NCI-H2029 (cell line): ENCODE measurements at places on chromosomes 16 and 17.
A peak's percentile ranks its signal among the peaks of the same experiment; 100 is the strongest.

DNA sequence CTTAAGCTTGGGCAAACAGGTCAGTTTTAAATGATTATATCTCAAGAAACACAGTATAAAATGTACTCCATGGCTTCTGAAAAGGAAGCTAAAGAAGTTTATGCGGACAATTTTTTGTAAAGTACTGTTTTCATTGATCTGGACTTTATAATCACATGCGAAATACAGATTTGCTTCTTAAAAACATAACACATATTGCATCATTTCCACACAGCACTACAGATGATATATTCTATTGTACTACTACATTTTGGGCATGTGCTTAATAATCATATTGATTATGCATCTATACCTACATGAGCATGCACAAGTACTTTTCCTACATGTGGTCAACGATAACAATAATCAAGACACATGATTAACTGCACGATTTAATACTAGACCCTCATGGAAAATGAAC is 22.5 kb downstream of the TRIM37 start:
- no peak for DNase-seq

- no peak for DNase-seq
These were observed 3.0 kb downstream of the DCXR start for GRCh38 chr17:82034371-82035011.

GRCh38 chr17:834136-834535 is 52.0 kb downstream of the MRM3 start:
- DNase-seq, result no peak

DNA sequence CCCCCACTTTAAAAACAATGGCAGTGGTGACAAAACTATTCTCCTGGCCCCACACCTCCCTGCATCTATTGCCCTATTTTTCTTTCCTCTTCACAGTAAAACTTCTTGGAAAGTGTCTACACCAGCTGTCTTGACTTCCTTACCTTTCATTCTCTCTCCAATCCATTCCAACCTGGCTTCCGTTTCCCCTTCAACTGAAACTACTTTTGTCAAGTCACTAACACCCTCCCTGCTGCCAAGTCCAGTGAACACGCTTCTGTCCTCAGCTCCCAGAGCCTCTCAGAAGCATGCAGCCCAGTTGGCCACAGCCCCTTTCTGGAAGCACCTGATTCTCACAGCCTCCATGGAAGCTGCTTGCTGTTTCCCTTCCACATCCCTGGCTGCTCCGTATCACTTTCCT is 4.0 kb upstream of the SCN4A start:
- no peak for DNase-seq

DNA sequence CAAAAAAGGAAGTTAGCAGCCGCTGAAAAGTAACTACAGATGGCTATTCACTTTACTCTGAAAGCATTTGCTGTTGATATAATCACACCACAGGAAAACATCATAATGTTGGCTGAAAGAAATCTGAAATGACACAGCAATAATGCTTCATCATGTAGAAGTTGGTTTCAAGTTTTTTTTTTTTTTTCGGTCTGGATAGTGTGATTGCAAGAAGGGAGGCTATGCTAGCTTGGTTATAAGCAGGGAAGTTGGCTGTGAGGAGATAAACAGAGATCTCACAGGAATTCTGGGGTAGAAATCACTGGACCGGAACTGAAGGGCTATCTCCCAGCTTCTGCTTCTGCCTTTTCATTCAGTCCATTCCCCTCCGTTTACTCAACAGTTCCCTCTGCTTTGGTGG is 57.9 kb downstream of the MYO1D start:
- no peak for DNase-seq

- peak; percentile 31 for DNase-seq
These were observed 59.9 kb downstream of the PRMT7 start for GRCh38 chr16:68370581-68371275.

DNA sequence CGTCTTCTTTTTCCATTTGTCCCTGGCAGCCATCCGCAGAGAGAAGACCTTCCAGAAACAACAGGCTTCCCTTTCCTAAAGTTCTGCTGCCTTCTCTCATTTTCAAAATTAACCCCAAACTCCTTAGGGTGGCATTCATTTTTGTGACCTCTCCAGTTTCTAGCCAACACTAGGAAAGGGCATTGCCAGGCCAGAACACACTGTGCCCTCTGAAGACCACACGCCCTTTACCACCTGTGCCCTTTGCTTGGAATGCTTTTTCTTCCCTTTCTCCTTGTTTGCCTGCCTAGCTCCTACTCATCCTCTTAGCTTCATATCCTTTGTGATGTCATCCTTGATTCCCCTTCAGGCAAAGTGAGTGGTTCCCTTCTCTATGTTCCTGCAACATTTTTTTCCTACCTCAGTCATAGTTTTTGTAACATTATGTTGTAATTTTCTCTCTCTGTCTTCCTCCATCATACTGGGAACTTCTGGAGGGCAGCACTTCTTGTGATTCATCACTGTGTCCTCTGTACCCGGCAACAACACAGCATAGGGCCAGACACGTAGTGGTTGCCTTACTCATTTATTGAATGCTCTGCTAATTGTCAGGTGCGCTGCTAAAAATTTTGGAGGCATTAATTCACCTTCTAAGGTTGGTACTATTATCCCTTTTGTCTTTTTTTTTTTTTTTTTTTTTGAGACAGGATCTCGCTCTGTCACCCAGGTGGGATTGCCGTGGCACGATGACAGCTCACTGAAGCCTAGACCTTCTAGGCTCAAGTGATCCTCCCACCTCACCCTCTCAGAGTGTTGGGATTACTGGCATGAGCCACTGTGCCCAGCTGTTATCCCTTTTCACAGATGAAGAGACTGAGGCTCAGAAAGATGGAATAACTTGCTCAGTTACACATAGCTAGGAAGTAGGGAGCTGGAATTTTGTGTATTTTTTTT is 1.0 kb downstream of the KAT8 start:
- DNase-seq, result no peak

DNA sequence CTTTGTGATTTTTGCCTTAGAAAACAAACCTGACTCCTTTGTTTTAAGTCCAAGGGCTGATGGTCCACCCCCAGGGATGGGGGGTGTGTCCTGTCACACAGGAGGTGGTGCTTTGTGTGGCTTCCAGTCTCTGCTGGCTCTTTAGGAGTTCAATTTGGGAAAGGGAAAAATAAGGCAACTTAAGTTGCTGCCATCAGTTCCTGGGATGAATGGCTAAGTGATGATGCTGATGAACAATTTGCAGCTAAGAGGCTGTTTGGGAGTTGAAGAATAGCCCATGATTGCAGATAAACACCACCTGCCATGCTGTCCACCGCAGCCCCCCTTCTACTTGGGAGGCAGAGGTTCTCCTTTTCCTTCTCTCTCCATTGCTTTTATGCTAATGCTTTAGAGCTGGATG is 40.2 kb downstream of the ARL4D start:
- no peak for DNase-seq

- DNase-seq, result no peak
These were observed 9.2 kb upstream of the ABR start for GRCh38 chr17:1188812-1189504.

DNA sequence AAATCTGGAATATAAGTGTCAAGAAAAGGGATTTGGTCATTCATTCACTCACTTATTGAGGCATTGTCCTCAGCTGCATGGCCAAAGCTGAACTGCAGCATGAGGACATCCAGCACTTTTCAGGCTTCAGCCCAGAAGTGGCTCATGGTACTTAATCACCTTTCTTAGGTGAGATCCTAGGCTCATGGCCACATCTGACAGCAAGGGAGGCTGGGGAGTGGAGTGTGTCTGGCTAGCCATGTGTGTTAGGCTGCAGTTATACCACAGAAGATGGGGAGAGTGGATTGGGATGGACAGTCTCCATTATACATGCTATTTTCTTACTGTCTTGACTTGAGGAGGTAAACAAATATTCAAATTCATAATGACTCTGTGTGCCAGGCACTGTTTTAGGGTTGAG is 68.8 kb downstream of the SHISA6 start:
- no peak for DNase-seq

DNA sequence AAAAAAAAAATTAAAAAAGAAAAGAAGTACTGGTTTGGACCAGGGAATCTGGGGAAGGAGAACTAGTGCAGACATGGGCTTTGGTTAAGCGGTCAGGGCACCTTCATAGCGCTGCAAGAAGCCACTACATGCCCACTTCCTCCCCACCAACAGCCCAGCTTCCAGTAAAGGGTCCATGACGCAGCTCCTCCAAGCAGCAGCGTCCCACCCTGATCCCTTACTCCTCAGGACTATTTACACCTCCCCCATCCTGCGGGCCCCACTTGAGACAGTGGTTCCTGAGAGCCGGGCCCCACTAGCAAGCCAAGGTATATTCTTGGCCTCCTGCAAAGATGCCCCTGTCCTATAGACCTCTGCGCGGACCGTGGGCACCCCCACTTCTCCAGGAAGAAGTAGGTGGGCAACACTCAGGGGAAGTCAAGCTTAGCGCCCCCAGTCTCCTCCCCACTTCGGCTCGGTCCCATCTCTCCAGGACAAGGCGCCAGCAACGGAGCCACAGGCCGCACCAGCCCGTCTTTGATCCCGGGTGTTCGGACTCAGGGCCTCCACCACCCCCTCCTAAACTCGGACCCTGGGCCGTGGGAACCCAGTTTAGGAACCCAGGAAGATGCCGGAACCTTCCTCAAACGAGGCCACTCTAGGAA is 913 bp upstream of the PRR14 start:
- no peak for DNase-seq

DNA sequence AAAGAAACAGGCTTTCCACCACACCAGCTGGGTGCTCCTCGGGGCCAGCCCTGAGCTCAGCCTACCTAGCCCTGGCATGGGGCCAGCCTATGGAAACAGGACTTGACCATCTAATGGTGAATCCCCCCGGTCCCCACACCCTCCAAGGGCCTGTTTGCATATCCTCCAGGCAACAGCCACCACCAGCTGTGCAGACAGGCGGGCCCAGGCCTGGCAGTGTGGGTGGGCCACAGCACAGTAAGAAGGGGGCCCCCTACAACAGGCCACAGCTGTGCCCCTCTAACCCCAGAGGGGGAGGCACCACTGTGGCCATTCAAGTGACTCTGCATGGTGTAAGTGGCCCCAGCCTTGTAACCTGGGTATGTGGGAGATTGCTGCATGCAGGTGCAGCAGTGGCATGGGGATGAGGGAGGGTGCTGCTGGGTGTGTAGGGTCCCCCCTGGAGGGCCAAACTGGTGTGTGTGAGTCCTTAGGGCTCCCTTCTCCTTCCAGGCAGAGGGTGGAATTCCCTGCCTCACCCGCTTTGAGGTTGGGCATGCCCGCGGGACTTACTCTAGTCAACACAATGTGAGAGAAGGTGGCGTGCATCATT is 148.2 kb downstream of the C16orf78 start:
- DNase-seq, result no peak

GRCh38 chr16:8682551-8683259 is 8.3 kb downstream of the ABAT start:
- no peak for DNase-seq

- DNase-seq, result no peak
These were observed 31.9 kb downstream of the USP22 start for GRCh38 chr17:21010705-21011596.

- DNase-seq, result no peak
These were observed 139.7 kb downstream of the SHISA6 start for GRCh38 chr17:11380761-11381160.

DNA sequence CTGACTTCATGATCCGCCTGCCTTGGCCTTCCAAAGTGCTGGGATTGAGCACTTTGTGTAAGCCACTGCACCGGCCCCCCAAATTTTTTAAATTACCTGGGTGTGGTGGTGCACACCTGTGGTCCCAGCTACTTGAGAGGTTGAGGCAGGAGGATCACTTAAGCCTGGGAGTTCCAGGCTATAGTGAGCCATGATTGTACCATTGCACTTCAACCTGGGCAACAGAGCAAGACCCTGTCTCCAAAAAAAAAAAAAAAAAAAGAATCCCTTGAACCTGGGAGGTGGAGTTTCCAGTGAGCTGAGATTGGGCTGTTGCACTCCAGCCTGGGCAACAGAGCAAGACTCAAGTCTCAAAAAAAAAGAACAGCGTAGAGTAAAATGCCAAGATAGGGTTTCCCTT is 15.2 kb downstream of the ZNF276 start:
- DNase-seq, result no peak

GRCh38 chr16:59783191-59783590 is 1049.1 kb upstream of the GOT2 start:
- no peak for DNase-seq

GRCh38 chr17:55416470-55417052 is 5.1 kb downstream of the MMD start:
- DNase-seq, result no peak

GRCh38 chr17:75632863-75633485 is at the start of gene SMIM5:
SMIM5 (plus strand) TSS chr17:75633434; CDS start chr17:75640202, 6,768 bp downstream.
- peak; percentile 49 for DNase-seq

GRCh38 chr17:13425390-13425789 is 176.3 kb downstream of the HS3ST3A1 start:
- DNase-seq, result no peak

DNA sequence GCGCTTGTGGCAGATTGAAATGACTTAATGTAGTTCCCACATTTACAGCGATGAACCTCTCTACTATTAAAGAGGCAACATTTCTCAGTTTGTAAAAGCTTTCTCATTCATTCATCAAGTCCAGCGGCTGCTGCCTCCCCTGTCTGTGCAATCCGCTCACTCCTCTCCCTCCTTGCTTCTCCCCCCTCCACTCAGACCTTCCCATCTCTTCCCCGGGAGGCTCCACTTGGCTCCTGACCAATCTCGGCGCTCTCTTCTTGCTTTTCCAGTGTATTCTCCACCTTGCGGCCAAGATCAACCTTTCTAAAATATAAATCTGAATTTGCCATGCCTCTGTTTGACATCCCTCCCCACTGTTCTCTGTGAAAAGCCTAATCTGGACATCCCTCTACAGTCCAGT is 117.5 kb downstream of the ASIC2 start:
- no peak for DNase-seq

DNA sequence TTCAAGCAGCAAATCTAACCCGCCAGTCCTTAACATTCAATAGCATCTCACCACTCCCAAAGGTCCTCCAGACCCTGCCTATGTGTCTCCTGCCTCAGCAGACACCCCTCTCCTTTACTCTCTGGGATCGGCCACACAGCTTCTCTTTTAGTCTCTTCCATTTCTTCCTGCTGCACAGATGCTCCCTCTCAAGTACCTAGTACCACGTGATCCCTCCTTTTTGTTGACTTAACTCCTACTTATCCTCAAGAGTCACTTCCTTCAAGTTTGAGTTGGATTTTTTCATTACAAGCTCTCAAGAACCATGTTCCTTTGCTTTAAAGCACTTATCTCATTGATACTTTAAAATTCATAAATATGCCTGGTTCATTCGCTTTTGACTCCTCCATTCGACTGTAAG is 24.9 kb downstream of the AMFR start:
- no peak for DNase-seq

GRCh38 chr17:41333836-41334235 is 16.8 kb downstream of the KRT33A start:
- DNase-seq, result no peak

GRCh38 chr17:39080421-39081078 is 70.9 kb downstream of the PLXDC1 start:
- DNase-seq, result no peak

- no peak for DNase-seq
These were observed 86.4 kb upstream of the ERCC4 start for GRCh38 chr16:13833515-13833914.

DNA sequence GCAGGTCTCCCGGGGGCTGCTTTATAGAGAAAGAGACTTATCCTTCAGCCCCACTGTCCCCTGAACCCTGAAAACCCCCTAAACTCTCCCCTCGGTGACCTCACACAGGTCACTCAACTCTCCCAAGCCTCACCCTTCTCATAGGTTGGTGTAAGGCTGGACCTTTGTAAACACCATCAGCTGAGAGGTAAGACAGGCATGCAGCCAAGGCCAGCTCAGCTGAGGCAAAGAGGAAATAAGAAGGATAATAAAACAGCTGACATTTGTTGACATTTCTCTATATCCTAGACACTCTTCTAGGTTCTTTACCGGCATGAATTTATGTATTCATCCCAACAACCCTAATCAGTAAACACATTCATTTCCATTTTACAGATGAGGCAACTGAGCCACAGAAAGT is 134.3 kb downstream of the CCT6B start:
- DNase-seq, result peak; percentile 57
